Stimulated activated CD8-positive, alpha-beta memory T cell treated with anti-CD3 and anti-CD28 coated beads, Interleukin-4, amount 100 ng/mL, for 4 hours (primary cell): ENCODE measurements at places on chromosomes 12 and 14.

GRCh38 chr12:12518464-12518845 lies 44.2 kb downstream of the DUSP16 start:
- no peak for DNase-seq

- DNase-seq: peak; percentile 63
Measured at GRCh38 chr14:106518054-106518943, 991.9 kb downstream of the TMEM121 start.

DNA sequence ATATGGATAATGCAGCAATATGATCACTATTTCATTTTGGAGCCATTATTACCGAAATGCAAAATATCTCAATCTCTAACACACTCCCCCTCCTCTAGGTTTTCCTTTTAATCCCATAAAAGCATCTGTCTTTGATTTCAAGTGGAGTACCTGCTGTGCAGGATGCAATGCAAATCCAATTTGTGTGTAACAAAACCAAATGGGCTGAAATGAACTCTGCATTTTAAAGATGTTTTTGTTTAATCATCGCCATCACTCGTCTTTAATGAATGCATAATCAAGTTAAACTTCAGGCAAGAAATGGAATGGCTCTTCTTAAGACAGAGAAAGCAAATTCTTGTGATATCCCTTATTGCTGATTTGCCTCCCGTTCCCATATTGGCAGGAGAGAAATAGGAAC lies 114.3 kb downstream of the SLC15A5 start:
- DNase-seq: no peak

DNA sequence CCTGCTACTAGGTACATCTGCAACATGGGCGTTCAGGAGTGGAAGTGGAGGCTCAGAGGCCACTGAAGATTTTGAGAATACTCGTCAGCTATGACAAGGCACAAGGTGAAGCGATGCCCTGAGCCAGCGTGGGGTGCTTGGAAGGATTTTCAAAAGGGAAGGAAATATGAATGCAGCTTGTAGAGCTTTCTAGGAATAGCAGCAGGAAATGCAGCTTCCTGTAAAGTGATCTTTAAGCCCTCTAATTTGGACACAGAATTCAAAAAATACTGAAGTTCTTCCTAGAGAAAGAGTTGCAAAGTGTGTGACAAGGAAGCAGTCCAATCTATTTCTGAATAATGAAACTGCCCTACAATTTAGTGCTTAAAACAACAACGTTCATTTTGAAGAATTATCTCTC lies 13.2 kb upstream of the C1S start:
- DNase-seq: no peak

DNA sequence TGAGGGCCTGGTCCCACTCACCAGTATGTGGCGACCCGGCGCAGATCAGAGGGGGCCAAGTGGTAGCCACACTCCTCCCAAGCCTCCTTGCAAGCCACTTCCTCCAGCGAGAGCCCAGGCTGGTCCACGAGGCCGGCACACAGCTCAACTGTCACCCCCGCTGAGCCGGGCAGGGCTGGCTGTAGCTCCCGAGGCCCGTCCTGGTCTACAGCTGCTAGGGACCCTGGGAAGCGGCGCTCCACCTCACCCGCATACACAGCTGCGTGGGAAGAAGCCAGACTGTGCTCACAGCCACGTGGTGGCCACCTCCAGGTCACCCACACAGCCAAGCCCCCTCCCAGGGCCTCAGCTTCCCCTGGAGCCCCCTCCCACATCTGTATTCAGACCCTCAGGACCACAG lies 4.6 kb downstream of the NUDT14 start:
- no peak for DNase-seq

- DNase-seq: no peak
Measured at GRCh38 chr14:50736932-50737419, 68.9 kb upstream of the SAV1 start.

DNA sequence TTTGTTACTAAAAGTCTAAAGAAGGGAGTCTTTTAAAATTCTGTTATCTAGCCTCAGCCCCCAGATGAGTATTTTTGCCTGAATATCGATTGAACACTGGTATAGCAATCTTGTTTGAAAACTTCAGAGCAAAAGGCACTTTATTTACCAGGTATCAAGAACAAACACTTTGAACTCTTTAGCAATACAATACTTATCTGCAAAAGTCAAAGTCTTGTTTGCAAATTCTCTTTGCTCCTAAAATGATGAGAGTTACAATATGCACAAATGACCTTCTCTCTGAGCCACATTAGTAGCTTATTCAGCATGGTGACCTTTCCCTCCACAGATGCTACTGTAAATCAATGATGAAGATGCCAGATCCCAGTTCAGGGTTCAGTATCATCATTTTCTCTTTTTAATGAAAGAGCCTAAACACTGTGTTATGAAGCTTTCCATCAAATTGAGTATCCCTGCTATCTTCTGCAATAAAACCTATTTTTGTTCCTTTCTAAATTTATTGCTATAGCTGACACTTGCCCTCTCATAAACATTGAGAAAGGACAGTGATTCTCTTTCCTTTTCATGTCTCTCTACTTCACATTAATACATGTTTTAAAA lies 752.7 kb upstream of the MGAT4C start:
- no peak for DNase-seq

DNA sequence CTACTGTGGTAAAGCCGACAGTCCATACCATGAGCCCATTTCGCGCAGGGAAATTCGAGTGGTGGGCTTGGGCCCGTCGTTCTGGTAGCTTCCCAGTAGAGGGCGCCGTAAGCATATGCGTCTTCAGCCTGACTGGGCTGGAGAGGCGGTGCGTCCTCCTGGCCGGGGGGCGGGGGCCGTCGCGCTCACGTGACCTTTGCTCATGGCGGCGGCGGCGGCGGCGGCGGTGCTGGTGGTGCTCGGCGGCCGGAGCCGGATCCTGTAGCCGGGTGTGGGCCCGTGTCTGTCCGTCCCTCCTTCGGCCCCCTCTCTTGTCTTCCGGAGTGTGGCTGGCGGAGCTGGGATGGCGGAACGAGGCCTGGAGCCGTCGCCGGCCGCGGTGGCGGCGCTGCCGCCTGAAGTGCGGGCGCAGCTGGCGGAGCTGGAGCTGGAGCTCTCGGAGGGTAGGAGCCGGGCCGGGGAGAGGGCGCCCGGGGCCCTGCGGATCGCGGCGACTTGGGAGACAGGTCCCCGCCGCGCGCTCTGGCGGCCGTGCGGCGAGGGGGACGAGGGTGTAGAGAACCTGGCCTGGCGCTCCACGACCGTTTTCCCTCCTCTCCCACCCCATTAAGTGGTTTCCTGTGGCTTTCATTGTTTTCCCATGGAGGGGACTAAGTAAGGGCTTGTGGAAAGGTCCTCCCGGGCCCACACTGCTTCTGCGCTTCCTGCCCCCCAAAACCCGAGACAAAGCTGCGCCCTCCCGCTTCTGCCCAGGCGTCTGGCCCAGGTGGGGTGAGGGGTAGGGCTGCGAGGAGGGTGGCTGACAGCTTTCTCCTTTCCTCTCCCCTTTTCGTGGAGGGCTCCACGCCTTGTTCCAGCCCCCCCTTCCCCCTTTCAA lies at the start of gene DIP2B:
Gene DIP2B, plus strand, starts transcription at position 188 of the 877 bp plus-strand sequence. Its CDS starts 156 bp downstream, at position 344.
- peak; percentile 96 for DNase-seq

DNA sequence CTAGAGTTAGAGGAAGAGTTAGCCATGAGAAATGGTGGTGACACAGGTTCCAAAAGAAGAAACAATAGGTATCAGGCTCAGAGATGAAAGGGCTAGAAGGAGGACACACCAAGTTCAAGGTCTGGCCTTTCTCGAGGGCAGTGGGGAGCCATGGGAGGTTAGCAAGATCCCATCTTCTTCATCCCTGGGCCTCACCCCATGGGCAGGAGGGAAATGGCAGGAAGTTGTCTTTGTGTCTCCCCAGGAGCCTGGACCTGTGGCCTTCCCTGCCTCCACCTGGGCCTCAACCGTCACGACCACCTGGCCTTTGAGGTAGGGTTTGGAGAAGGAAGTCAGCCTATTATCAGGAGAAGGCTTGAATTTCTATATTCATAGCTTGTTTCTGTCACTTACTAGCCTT lies 5.8 kb upstream of the AQP2 start:
- DNase-seq: no peak

DNA sequence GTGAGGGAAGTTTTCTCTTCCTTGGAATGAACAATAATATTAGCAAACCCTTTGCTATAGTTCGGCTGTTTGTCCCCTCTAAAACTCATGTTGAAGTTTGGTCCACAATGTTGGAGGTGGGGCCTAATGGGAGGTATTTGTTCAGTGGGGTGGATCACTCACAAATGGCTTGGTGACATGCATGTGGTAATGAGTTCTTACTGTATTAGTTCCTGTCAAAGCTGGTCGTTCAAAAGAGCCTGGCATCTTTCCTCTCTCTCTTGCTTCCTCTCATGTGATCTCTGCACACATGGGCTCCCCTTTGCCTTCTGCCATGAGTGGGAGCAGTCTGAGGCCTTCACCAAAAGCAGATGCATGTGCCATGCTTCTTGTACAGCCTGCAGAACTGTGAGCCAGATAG lies 13.1 kb upstream of the PPP4R4 start:
- DNase-seq: no peak

DNA sequence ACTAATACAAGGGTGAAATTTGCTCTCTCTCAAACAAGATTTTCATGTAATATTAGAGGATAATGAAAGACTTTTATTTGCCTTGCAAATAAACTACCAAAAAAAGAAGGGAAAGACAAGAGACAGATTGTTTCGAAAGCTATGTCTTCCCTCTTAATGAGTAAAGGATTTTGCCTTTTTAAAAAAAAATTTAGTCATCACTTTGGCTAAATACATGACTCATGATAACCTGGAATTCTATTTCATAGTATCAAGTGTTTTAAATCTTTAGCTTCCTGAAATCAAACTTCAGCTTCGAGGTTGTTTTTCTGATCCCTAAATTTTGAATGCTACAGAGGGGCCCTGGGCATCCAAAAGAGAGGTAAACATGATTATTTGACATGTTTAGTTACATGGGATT lies 144.4 kb downstream of the CCDC59 start:
- DNase-seq: no peak

GRCh38 chr14:61805451-61805850 lies 43.2 kb downstream of the SNAPC1 start:
- DNase-seq: no peak

GRCh38 chr14:38874721-38875120 lies 228.3 kb downstream of the SEC23A start:
- no peak for DNase-seq

GRCh38 chr12:110850762-110851161 lies 4.0 kb downstream of the CCDC63 start:
- DNase-seq: no peak

GRCh38 chr12:9867531-9867930 lies 1.6 kb downstream of the CLEC2B start:
- no peak for DNase-seq

- DNase-seq: no peak
Measured at GRCh38 chr12:75438059-75438754, 42.3 kb upstream of the GLIPR1 start.

DNA sequence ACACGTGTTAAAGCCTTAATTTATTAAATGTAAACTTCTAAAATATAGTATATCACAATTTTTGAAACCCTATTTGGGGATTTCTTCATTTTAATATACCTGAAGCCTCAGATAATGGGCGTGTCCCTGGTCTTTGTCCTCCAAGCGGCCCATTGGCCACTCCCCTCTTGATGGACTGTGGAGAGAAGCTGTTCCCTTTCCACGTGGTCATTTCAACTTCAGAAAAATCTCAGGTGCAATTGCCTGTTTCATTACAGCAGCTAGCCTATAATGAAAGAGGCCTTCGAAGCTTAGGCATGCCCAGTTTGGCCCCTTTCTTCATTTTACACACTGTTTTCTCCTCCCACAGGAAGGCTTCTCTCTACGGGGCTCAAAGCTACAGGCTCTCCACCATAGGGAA lies 131.4 kb upstream of the ARHGAP5 start:
- no peak for DNase-seq

DNA sequence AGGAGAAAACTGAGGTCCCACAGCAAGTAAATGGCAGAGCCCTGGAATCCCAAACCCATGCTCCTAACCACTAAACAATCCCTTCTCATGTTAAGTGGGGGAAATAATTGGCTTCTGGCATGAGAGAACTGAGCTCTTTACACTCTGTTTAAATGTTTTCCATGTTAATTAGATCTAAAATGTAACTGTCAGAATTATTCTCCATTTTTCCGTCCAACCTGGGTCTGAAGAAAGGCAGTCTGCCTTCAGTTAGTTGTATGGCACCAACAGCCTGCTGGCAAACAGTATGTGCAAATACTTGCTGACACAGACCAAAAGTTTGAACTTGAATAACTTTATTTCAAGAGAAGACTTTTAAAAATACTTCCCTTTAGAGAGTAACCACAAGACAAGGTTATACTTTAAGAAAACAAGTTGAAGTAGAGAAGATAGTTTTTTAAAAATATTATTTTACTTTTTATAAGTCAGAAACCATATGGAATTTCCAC lies 59.7 kb downstream of the E2F7 start:
- DNase-seq: no peak

- no peak for DNase-seq
Measured at GRCh38 chr12:108090107-108090899, 38.8 kb upstream of the WSCD2 start.

GRCh38 chr14:100383727-100384158 lies 60.6 kb downstream of the SLC25A47 start:
- peak; percentile 49 for DNase-seq

DNA sequence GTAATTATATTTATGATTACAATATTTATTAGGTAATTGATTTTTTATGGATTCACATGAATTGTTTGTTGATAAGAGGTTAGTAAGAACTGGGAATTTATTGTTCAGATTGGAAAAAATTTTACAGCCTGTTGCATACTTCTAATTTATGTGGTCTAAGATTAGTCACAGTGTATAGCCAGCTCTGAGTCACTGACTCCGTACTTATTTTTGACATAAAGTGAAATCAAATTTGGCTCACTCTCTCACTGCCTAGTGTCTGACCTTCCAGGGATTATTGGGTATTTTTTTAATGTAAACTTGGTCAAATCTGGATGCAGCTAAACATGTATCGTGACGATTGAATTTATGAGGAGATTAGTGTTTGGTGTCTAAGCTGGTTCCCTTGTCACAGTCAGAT lies 109.3 kb downstream of the PTPRQ start:
- no peak for DNase-seq

GRCh38 chr14:88380405-88380804 lies 5.1 kb upstream of the SPATA7 start:
- DNase-seq: no peak

- DNase-seq: no peak
Measured at GRCh38 chr12:132054983-132055382, 89.1 kb downstream of the DDX51 start.
